ENCODE measurements at places on chromosomes 11 and 22.

DNA sequence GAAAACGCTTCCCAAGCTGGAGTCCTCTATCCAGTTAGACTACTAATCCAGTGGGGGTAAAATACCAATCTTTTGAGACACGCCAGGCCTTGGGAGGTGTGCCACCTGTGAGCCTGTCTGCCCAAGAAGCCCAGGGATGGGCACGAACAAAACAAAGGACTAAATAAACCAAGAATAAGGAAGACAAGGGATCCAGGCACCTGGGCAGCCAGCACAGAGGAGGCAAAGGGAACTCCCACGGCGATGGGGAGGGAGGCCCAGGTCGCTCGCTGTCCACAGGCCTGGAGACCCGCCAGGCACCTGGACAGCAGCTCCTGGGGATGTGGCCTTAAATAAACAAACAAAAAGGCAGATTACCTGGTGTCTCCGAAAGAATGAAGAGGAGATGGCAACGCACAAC lies 31.4 kb downstream of the LRFN4 start:
- DNase-seq = no peak

- DNase-seq = no peak
These were observed 50.8 kb downstream of the ATG16L2 start for GRCh38 chr11:72864702-72865655.

DNA sequence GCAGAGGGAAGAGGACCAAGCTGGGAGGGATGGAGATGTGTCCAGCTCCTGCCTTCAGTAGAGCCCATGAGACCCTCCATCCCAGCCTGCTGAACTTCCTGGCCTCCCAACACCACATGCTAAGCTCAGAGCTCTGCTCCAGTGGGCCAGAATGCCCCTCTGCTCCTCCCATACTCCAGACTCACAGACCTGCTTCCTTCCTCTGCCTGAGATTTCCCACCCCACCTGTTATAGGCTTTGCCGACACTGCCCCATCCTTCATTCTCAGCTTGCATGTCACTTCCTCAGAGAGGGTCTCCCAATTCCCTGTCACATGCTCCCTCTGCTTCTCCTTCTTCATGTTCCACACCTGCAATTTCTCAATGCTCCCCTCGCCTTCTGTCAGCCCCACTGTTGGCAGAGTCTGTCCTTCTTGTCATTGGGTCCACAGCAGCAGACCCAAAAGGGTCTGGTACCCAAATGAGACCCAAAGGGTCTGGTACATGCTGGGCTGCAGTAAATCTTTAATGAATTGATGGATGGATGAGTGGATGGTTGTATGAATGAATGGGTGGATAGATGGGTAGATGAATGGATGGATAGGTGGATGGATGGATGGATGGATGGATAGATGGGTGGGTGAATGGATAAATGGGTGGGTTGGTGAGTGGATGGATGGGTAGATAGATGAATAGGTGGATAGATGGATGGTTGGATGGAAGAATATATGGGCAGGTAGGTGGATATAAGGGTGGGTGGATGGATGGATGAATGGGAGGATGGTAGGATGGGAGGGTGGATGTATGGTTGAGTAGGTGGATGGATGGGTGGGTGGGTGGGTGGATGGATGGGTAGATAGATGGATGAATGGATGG lies 105.3 kb upstream of the FGF3 start:
- no peak for DNase-seq

DNA sequence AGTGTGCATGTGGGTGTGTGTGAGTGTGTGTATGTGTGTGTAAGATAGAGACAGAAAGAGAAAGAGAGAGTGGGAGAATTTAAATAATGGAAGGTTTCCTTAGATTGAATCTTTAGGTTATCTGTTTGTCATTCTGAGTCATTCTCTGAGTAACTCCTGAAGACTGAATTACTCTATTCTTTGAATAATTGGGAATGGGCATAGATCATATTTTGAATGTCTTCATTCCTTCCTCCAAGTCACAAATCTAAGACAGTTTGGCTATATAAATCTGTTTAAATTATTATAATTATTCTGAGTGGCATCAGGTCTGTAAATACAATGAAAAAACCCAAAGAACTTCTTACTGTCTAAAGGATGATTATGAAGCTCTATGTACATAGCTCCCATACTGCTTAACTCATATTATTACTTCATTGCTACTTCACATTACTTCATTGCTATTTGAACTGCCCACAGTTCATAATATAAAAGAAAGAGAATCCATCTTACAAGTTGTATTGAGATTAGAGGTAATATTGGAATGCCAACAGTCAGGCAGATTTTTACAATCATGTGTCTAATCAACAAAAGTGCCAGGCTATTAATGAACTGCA lies 346.6 kb upstream of the CCDC179 start:
- no peak for DNase-seq

- no peak for DNase-seq
These were observed 186.1 kb downstream of the MN1 start for GRCh38 chr22:27615408-27615807.

DNA sequence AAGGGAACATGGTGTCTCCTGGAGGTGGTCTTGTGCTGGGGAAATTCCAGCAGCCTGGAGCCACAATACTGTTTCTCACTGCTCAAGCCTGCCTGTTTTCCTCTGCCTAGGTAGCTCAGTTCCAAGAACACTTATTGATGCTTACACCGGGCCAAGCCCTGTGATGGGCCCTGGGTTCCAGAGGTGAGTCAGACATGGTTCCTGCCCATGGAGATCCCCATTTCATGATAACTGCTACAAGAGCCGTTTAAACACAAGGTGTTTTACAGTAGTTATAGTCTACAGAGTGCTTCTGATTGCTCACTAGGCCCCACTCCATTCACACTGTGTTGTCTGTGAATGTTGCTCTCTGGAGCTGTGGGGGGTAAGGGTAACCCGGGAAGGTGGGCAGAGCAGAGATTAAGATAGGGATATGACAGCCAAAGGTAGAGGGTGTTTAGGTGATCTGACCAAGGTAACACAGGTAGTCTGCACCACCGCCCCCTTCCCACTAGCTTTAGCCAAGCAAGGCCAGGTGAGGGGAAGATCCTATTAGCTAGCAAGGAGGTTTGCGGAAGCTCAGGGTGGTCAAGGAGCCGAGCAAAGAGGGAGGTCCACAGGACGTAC lies 696 bp upstream of the MICAL2 start:
- DNase-seq = no peak

GRCh38 chr11:123429336-123429735 lies 733 bp upstream of the GRAMD1B start:
- no peak for DNase-seq

DNA sequence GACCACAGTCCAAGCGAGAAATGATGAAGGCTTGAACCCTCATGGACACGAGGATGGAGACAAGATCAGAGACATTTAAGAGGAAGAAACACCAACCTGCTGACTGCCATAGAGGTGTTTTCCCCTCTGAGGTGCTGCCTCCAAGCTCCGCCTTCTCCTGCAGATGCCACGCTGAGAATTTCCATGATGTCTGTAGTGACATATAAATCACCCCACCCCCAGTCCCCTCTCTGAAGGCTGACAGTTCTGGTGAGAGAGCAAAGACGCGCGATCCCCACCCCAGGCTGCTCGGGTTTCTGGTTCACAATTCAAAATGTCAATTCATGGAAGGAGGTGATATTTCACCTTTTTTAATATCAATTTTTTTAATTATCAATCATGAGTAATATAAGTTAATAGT lies 28.2 kb downstream of the LRRC32 start:
- no peak for DNase-seq

- no peak for DNase-seq
These were observed 9.9 kb downstream of the MTMR2 start for GRCh38 chr11:95913830-95914615.

- no peak for DNase-seq
These were observed 5.8 kb upstream of the SYNGR1 start for GRCh38 chr22:39344046-39344390.

GRCh38 chr22:39184586-39185577 lies 32.4 kb upstream of the CBX7 start:
- no peak for DNase-seq

GRCh38 chr11:114297806-114298709 lies 1.9 kb downstream of the NNMT start:
- DNase-seq = no peak

GRCh38 chr11:69285091-69285490 lies 8.9 kb upstream of the MYEOV start:
- no peak for DNase-seq

DNA sequence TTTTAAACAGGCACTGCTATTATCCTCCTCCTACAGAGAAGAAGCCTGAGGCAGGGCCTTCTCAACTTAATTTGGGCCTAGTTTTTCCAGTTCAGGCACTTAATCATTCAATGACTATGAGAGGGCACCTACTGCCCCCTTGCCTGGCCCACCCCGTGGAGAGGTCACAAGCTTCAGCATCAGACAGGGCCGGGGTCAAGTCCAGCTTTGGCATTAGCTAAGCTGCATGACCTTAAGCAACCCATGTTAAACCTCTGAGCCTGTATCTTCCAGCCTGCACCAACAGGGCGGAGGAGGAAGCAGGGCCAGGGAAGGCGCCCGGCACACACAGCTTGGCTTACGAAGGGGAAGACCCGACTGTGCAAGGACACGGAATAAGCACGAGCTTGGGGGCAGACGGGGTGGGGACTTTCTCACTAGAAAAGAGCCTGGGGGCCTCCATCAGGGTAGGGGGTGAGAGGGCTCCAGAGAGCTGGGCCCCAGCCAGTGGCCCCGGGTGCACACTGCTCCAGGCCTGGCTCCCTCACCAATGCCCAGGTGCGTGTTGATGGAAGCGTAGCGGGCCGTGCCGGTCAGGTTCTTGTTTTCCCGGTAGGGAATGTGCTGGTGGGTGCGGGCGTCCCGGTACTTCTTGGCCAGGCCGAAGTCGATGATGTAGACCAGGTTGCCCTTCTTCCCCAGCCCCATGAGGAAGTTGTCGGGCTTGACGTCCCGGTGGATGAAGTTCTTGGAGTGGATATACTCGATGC lies 16.9 kb downstream of the CSNK1E start:
- no peak for DNase-seq

DNA sequence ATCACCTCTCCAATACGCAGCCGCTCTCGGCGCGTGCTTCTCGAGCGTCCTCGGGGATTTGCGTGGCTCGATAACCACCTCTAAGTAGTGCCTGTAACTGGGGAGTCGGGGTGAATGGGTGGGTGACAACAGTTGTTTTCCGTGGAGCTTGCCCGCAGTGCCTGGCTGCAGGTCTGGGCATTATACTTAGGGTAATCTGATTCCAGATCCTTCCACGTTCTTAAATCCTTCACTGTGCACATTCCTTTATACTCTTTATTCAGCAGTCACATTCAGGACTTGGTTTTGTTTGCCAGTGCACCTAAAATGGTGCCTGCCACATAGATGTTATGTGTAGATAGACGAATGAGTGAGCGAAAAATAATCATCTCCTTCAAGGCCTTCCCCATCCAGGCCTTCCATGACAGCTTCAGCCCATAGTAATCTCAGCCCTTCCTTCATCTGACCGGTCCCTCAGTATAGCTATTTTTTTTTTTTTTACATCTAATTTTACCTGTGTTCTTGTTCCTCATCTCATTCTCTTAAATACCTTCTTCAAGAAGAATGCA lies 602 bp downstream of the NAT10 start:
- DNase-seq = no peak

GRCh38 chr22:28102151-28102812 lies 183.2 kb upstream of the PITPNB start:
- no peak for DNase-seq

GRCh38 chr11:122155765-122156527 lies 39.9 kb upstream of the BLID start:
- no peak for DNase-seq

GRCh38 chr22:49373289-49373666 lies 454.4 kb downstream of the BRD1 start:
- no peak for DNase-seq

- peak; percentile 51 for DNase-seq
These were observed 34.1 kb downstream of the CHRDL2 start for GRCh38 chr11:74696939-74697675.

DNA sequence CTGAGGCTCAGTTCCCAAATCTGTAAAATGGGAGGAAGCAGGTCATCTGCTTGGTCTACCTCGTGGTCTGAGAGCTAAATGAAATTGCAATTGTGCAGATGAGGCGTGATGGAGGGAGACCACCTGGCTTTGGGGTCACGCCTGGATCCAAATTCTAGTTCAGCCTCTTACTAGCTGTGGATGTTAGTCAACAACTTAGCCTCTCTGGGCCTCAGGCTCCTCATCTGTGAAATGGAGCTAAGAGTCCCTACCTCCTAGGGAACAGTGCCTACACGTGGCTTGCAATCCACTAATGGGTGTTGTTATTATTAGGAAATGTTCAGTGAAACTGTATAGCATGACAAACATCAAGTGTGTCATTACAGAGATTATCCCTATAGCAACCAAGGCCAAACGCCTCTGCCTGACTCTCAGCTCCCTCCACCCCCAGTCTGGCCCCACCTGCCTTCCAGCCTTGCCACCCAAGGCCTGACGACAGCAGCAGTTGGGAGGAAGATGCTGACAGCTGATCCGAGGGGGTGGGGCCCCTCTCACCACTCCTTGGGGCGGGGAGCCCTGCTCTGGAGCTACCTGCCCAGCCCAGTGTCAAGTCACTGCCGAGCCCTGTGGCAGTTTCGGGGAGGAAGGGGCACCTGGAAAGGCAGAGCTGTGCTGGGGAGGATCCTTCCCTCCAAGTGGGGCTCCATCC lies 1.7 kb upstream of the RHOD start:
- DNase-seq = no peak

GRCh38 chr11:6251990-6252473 lies 7.6 kb upstream of the CCKBR start:
- DNase-seq = no peak

Data from GM12865 (cell line).